ENCODE measurements at places on chromosomes 5 and 9. TPM values are rescaled to one million over a fixed set of nuclear protein-coding genes. Genes with fewer than 3 reads are reported as not detected.

The MAMDC2 gene
- total RNA-seq: 4.6 TPM

The BASP1 gene
- 188 TPM for total RNA-seq

The SLC25A48 gene
- 0.66 TPM for total RNA-seq

GRCh38 chr9:113467183-113467582, 3.7 kb downstream of the RGS3 start:
- DNase-seq: no peak

The GABRA1 gene
- total RNA-seq: not detected

- DNase-seq: peak; percentile 85
Observed at GRCh38 chr9:126777733-126778132, 27.1 kb upstream of the ZBTB43 start.

- peak; percentile 40 for DNase-seq
Observed at GRCh38 chr5:41695920-41696582, 174.2 kb downstream of the OXCT1 start.

DNA sequence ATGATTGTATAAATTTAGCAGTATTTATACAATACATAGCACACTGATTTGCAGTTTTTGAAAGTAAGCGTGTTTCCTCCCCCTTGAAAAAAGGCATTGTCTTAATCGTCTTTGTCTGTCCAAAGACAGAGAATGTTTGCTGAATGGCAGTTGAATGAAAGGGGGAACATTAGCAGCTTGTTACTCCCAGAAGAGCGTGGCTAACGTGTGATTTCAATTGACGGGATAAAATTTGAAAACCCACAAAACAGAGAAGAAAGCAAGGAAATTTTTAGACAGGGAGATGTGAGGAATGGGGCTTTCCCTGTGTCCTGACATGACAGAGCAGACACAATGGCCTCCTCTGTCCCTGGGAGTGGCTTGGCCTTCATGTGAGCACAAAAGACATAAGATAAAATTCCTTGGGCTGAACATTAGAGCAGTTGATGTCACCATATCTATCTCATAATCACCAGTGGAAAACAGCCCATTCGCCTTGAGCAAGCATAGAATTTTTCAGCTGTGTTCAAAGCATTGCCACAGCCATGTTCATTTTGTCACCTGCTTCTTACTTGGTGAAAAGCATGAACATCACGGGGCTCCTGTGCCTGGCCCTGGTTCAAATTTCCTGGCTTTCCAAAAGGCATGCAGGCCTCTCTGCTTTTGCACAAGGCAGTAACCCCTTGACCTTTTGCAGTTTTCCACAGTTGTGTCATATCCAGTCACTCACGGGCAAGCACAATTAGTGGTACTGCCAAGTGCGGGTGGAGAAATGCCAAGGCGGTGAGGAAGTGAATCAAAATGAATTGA, 126.9 kb downstream of the TLE1 start:
- DNase-seq: no peak

DNA sequence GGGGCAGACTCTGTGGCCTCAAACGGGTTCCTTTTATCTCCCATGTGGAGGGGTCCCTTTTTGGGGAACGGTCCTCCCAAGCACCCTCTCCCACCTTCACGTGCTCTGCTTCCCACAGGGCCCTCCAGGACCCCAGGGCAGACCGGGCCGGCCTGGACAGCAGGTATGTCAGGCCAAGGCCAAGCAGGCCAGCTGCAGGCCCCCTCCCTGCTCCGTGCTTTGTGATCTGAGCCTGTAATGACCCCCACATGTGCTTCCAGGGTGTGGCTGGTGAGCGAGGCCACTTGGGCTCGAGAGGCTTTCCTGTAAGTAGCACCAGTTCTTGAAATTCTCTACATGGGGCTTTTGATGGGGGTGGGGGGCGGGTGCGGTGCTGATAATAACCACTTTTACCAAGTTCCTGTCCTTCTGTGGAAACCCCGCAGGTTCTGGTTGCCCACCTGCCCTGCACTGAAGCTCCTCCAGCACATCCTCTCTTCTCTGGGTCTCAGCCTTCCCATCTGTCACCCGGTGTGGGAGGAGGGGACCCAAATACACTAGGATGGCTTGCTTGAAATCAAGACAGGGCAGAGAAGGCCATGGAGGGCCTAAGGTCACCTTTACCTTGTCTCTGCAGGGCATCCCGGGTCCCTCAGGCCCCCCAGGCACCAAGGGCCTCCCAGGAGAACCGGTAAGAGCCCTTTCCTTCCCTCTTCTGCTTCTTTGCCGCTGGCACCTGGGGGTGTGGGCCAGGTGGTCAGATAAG, 57.9 kb upstream of the ORM1 start:
- DNase-seq: no peak

- no peak for DNase-seq
Observed at GRCh38 chr5:136309932-136310598, 55.3 kb downstream of the TRPC7 start.

DNA sequence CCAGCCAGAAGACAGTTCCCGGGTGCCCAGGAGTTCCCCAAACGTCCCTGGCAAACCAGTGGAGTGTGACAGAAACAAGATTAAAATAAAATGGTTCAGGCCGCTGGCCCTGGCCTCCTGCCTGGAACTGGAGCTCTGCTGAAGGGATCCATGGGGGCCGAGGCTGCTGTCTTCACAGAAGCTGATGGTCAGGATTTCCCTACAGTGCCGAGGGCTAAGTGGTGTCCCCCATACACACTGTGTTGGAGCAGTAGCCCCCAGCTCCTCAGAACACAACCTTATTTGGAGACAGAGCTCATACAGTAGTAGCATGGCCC, 55.9 kb downstream of the MRPL36 start:
- DNase-seq: peak; percentile 17

- no peak for DNase-seq
Observed at GRCh38 chr5:167671176-167671575, 620.3 kb upstream of the WWC1 start.

The COL15A1 gene
- not detected for total RNA-seq

GRCh38 chr9:21993007-21993406, 1.2 kb downstream of the CDKN2A start:
- DNase-seq: no peak

DNA sequence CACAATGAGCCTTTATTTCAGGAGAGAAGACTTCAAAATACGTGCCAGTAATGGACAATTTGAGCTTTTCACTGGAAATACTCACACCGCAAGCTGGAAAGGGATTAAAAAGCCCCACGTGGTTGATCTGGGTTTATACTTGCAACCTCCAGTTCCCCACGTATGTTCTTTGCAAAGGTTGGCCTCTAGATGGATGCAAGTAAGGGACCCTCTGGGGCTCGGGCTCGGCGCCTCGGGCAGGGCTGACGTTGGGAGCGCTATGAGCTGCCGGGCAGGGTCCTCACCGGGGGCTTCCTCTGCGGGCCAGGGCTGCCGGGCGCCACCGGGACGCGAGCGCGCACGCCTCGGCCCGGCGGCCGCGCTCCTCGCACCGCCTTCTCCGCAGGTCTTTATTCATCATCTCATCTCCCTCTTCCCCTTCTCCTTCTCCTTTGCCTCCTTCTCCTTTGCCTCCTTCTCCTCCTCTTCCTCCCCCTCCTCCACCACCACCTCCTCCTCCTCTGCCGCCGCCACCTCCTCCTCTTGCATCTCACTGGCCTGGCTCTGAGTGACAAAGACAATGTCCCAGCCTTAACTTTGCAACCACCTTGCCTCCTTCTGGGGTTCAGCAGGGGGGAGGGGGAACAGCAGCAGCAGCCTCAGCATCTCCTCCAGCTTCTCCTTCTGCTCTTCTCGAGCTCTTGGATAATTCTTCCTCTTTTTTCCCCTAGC, 701 bp upstream of the ZNF462 start:
- peak; percentile 74 for DNase-seq

DNA sequence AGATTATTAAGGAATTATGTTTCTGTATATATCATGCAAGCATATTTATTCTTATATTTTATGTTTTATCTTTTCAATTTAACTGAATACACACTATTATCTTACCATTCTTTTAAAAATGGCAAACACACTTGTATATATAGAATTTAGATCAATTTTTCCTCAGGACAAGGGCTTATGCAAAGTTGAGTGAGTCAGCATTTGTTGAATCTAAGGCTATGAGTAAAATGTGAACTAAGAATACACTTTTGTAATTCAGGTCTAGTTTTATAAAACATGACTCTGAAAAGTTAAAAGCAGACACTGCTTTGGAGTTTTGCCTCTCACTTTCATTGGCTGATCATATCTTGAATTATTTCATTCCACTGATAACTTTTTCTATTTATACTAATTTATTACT, 127.8 kb downstream of the FOCAD start:
- no peak for DNase-seq

DNA sequence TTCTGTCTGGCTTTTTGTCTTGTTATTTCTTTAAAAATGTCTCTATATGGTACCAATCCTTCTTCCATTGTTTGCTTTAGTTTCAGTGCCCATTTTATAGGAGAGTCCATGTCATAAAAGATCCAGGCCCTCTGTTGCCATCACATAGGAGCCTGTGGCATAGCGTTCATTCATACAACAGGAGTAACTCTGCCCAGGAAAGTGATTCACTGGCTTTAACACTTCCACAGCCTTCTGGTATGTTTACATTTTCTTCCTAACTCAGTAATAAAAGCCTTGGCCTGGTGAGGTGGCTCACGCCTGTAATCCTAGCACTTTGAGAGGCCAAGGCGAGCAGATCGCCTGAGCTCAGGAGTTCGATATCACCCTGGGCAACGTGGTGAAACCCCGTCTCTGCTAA, 519.3 kb upstream of the PTGER4 start:
- no peak for DNase-seq

DNA sequence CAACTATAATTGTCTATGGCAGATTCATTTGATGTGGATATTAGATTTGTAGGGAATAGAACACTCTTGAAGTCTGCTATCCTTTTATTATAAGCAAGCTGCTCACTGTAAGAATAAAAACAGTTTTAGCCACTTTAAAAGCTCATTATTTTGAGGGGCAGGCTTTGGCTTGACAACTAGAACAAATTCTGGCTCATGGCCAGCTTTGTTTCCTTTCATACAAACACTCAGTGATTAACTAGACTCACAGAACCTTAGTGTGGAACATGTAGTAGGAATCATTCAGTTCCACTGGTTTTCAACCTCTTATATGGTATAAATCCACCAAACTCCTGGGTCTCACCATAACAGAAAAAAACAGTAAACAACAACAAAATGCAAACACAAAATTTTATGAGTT, 27.4 kb upstream of the CEP120 start:
- no peak for DNase-seq

- DNase-seq: no peak
Observed at GRCh38 chr5:116076496-116076895, 8.3 kb upstream of the COMMD10 start.

The LCN1 gene
- total RNA-seq: not detected

DNA sequence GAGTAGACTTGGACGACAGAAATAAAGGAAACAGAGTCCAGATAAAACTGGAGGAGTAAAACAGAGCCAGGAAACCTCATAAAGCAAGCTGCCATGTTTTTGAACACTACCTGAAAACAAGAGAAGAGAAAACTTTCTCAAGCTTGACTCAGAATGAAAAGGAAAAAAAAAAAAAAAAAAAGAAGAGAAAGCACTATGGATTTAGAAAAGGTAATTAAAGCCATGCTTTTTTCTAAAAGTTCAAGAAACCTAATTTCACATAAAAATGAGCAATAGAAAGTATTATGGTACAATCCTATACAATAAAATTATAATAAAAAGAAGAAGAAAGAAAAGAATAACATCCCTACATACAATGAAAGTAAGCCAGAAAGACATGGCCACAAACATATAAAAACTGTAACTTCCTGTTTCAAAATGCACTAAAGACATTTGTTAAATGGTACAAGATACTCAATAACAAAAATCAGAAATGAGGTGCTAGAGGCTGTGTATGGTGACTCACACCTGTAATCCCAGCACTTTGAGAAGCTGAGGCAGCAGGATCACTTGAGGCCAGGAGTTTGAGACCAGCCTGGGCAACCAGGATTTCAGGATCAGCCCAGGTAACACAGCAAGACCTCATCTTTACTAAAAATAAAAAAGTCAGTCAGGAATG, 129.5 kb downstream of the SIL1 start:
- no peak for DNase-seq

- no peak for DNase-seq
Observed at GRCh38 chr5:107572715-107573368, 97.9 kb downstream of the EFNA5 start.

The LHX2 gene
- not detected for total RNA-seq

DNA sequence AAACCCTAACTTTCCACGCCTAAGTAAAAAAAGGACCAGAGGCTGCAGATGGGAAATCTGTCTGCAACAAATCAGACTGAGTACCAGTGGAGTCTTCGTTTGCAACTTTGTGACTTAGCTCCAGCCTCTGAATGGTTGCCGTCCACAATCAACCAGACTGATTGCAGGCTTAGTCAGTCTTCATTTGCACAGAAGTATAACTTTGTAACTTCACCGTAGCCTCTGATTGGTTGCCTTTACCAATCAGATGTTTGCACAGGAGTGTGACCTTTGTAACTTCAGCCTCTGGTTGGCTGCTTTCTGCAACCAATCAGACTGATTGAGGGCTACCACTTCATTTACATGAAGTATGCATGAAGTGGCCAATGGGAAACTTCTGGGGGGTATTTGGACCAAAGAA, 53.7 kb downstream of the TGFBR1 start:
- DNase-seq: no peak

DNA sequence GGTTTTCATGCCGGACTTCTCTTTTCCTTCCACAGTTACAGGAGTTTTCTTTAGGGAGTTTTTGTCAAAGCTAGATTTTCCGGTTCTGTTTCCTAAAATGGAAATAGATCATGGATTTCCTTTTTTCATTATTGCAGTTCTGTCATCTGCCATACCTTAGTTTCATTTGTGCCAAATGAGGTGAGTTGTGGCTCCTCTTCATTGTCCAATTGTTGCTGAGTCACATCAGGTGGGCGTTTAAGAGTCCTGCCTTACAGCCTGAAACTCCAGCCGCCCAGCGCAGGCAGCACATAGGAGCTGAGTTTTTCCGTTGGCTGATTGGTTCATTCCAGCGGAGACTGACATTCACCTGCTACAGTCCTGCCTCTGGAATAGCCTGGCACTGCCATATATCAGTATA, 14.1 kb downstream of the SLC25A25 start:
- no peak for DNase-seq

The MRPS30 gene
- total RNA-seq: 78.0 TPM

DNA sequence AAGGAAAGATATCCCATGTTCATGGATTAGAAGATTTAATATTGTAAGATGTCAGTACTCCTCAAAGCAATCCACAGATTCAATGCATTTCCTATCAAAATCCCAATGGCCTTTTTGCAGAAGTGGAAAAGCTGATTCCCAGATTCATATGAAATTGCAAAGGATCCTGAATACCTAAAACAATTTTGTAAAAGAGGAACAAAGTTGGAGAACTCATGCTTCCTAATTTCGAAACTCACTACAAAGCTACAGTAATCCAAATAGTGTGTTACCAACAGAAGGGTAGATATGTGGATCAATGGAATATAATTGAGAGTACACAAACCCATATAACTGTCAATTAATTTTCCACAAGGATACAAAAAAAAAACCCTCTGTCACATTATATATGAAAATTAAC, 154.3 kb upstream of the ZNF618 start:
- DNase-seq: no peak
